ENCODE measurements at places on chromosomes 16 and 17.

DNA sequence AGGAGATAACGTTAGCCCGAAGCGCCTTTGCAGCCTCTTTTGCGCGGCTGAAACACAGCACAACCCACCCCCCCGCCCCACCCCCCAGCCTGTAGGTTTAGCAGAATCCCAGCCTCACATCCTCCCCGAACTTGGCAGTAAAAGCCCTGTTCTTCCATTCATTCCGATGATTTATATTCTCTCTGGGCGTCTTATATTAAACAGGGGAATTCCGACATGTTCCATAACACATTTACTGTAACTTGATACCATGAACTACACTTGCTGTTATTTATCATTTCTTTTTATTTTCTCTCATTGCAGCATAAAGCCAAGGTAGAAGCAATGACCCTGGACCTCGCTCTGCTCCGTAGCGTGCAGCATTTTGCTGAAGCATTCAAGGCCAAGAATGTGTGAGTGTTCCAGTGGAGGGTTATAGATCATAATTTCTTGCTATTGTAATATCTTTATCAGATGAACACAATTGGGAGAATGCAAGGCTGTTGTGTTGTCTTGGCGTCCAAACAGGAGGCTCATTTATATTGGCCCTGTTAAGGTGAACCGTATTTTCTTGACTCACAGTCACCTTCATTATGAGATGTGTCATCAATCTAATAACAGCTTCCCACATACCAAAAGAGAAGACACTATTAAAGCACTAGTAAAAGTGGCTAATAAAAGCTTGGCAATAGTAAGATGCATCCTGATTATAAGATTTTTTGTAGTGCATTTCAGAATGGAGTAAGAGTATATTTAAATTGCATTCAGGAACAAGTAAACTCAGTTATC is 287.3 kb downstream of the WWOX start:
- no peak for DNase-seq

DNA sequence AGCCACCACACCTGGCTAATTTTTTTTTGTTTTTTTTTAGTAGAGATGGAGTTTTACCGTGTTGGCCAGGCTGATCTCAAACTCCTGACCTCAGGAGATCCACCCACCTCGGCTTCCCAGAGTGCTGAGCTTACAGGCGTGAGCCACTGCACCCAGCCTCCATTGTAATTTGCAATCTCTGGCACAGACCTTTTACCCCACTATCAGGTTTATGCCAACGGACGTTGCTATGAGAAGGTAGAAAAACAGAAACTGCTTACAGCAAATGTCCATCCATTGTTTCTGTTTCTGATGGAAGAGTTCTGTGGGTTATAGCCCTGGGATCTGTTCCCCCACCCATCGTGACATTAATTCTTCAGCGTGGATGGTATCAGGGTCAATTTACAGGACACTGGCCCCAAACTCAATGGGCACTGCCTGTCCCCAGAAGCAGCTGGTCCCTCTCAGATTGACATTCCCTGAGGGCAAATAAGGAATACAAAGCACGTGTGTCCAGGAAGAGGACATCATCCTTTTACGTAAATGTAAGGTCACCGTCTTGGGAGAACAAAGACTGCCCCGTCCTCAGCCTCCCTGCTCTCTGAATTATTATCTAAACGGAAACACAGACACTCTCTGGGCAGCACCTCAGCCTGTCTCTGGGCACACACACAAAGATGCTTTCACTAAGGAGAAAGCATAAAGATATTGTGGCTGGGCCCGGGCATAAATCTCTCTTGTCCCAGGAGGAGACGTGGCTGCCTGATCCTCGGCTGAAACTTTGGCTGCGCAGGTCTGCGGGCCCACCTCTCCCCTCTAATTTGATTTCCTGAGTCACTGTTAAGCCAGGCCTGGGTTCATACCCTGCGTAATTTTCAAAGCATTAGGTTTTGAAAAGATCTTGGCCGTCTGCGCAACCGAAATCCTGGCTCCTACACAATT is 5.2 kb downstream of the KCNG4 start:
- no peak for DNase-seq

DNA sequence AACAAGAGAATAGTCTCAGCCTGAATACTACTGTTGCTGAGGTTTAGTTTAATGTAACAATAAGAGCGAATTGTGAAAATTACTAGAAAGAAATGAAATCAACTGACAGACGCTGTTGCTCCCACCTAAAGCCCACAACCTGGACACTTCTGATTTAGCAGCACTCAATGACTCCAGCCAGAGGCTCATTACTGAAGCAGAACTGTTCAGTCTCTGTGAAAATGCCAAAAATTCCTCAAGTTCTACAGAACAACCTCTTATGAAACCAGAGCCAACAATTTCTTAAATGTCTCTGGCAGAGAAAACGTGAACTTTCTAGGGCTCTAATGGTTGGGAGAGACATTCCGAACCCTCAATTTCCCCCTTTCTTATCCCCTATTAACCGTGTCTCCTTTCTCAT is 9.9 kb downstream of the PSME3IP1 start:
- no peak for DNase-seq

GRCh38 chr17:79324194-79324593 is 249.6 kb downstream of the ENGASE start:
- DNase-seq = no peak

- DNase-seq = no peak
Observed at GRCh38 chr16:31464348-31464769, 5.1 kb downstream of the ARMC5 start.

- DNase-seq = no peak
Observed at GRCh38 chr16:53986793-53987192, 282.8 kb downstream of the FTO start.

- no peak for DNase-seq
Observed at GRCh38 chr17:5468075-5468473, 708 bp downstream of the DHX33 start.

GRCh38 chr17:13154398-13154797 is 136.6 kb upstream of the ELAC2 start:
- DNase-seq = no peak

- no peak for DNase-seq
Observed at GRCh38 chr17:71438631-71439146, 682.1 kb upstream of the SOX9 start.

GRCh38 chr17:67027031-67027628 is 17.2 kb upstream of the CACNG1 start:
- no peak for DNase-seq

- DNase-seq = no peak
Observed at GRCh38 chr16:56939801-56940200, 7.9 kb downstream of the HERPUD1 start.

GRCh38 chr16:23901178-23902033 is 65.6 kb downstream of the PRKCB start:
- DNase-seq = no peak

- DNase-seq = peak; percentile 89
Observed at GRCh38 chr17:21457051-21458026, 81.2 kb downstream of the KCNJ12 start.
